Erythroblast (primary cell): ENCODE measurements at places on chromosomes 5 and 9.

- no peak for DNase-seq
Measured at GRCh38 chr9:14908295-14909180, 1.7 kb downstream of the FREM1 start.

DNA sequence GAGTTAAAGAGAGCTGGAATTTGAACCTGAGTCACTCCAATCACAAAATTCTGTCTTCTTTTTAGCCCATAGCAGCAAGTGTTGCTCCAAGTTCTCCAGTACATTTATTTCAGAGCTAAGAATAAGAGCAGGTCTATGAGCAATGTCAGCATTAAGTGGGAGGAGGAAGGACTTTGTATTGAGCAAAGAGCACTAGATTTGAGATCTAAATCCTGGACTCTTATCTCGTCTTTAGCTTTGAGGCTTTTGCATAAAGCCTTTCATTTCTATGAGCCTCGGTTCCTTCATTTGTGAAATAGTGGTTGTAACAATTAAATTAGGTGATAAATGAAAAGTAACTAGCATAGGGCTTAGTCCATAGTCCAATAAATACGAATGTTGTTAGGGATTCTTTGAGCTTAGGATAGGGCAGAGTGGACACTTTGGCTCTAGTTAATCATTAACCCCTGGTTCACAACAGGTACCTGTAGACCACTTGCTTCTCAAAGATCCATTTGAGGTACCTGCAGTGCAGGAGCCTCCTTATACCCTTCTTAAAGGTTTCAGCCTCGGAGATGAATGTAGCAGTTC, 464.1 kb upstream of the KLF4 start:
- no peak for DNase-seq

- no peak for DNase-seq
Measured at GRCh38 chr9:121353241-121354061, 16.6 kb downstream of the STOM start.

GRCh38 chr9:87855061-87855460, 27.6 kb upstream of the SPATA31E1 start:
- no peak for DNase-seq

DNA sequence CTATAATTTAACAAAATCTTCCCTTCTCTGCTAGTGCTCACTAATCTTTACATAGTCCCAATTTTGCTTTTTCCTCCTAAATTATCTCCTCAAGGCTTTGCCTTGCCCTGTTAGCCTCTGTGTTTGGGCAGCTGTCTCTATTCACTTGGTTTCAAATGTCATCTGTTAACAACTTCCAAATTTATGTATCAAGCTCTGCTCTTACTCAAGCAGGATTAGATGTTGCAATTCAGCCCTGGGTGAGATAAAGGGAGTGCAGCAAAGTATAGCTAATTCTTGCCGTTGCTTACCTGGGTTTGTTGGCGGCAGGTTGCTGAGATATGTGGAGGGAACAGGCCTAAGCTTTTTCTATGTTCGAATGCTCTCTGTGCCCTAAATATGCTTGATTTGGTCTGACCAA, 483.8 kb downstream of the DMAC1 start:
- no peak for DNase-seq

- DNase-seq: no peak
Measured at GRCh38 chr9:91062281-91062680, 260.7 kb downstream of the SYK start.

GRCh38 chr5:135709208-135709575, 125.3 kb upstream of the SLC25A48 start:
- no peak for DNase-seq

DNA sequence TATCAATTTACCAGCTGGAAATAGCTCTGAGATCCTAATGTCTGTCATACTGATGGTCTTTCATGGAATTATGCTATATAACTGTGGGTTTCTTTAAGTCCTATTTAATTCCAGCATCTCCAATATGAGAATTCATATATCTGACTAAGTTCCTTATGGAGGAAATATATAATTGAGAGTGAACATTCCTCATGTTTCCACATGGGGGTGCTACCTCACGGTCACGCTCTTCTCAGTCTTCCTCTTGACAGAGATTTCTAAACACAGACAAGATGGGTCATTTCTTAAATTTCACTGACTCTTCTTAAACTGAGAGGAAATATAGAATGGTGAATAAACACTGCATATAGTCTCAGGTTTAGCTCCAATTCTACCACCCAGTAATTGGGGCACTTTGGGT, 212.1 kb downstream of the SLF1 start:
- DNase-seq: peak; percentile 9

GRCh38 chr5:112957036-112957808, 19.4 kb upstream of the DCP2 start:
- no peak for DNase-seq

GRCh38 chr5:179777909-179778308, 15.9 kb upstream of the LTC4S start:
- DNase-seq: no peak

DNA sequence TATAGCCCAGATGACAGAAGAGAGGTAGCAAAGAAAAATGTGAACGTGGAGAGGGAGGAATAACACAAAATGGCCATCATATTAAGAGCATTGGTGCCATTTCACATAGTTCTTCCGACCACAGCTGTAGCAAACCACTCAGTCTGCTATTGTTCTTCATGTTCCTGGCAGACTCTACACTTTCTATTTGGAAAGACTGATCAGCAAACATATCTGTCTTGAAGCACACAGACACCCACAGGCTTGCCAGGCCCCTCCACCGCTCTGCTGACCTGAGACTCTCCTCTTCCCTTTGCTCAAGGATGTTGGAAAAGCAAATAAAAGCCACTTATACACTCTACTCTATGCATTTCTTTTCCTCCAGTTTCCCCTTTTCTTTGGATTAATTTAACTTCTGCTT, 298.0 kb downstream of the FBXL7 start:
- no peak for DNase-seq

DNA sequence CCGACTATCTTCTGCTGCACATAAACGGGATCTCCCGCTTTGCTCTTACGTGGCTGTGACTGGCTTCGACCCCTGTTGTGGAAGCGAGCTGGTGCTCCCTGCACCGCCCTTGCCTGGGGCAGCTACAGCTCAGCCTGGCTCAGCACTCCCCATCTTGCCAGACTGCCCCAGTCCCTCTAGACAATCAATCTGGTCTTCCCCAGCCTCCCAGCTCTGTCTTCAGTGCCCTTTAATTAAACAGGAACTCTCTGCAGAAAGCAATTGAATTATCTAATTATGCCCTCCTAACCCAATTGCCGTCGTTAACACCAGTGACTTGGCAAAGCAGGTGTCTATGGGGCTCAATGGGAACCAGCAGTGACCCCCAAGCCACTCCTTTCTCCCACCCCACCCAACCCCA, 18.9 kb upstream of the NTNG2 start:
- DNase-seq: no peak

DNA sequence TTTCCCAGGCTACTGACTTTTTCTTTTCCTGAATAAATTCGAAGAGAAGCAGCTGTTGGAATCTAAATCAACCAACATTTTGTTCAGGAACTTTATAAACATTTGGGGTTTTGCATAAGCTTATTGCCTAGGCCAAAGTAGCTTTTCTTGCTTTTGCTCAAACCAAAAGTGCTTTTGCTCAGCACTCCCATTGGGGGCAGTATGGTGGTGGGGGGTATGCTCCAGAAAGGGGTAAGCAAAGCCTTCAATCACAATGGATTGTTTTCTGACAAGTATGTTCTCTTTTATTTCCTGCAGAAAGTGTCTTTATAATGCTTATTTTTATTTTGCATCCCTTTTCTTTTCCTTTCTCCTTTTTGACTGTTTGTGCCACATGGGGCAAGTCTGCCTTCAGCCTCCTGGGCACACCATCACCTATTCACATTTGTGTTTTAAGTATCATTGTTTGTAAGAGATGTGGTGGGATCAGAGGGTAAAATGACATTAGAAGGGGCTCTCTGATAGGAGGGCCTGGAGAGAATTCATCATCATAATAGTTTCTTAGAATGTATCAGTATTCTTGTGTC, 86.0 kb downstream of the PRDM6 start:
- no peak for DNase-seq

- DNase-seq: no peak
Measured at GRCh38 chr5:155250596-155250995, 237.0 kb downstream of the KIF4B start.

- no peak for DNase-seq
Measured at GRCh38 chr9:124441291-124441690, 9.0 kb upstream of the ADGRD2 start.

DNA sequence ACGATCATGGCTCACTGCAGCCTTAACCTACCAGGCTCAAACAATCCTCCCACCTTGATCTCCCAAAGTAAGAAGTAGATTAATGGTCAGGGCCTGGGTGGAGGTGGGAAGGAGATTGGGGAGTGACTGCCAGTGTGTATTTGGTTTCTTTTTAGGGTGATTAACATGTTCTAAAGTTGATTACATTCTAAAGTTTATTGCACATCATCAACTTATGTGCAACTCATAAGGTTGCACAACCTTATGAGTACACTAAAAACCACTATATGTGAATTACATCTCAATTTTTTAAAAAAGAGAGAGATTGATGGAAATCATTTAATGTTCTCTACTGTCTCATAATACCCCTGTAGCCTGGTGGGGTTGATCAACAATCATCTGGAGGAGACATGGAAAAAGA, 218.1 kb downstream of the AOPEP start:
- DNase-seq: no peak

DNA sequence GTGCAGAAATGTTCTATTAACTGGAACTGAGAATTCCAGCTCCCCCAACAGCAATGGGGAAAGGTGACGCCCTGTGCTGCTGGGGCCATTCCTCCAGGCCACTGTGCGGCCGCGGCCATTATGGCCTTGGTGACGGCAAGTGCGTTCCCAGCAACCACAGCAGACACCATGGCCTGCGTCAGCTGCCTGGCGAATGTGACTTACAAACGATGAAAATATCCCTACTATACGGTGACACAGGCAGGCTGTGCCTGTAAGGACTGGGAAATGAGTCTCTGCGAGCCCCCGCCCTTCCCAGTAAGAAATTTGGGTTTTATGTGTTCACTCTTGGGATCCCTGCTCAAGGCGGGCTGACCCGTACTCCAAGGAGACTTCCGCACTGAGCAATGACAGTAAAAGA, 20.6 kb downstream of the CLPTM1L start:
- no peak for DNase-seq

DNA sequence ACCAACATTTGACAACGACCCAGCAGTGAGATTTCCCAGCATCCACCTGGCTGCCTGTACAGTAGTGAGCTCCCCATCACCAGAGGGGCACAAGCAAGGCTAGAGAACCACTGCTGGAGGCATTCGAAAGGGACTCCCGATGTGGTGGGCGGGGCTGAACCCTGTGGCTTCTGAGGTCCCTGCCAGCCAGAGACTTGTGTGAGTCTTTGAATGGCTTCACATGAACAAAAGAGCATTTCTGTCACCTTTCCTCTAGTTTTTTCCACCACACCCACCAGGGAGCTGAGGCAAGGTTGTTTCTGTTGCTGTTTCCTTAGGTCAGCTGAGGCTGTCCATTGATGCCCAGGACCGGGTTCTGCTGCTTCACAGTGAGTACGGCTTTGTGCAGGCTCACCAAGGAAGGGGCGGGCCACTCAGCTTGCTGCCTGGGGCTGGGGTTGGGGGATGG, 15.7 kb downstream of the RGS3 start:
- DNase-seq: no peak

- no peak for DNase-seq
Measured at GRCh38 chr5:81214848-81215247, 18.3 kb upstream of the CKMT2 start.

- DNase-seq: no peak
Measured at GRCh38 chr9:91071184-91071990, 269.8 kb downstream of the SYK start.

DNA sequence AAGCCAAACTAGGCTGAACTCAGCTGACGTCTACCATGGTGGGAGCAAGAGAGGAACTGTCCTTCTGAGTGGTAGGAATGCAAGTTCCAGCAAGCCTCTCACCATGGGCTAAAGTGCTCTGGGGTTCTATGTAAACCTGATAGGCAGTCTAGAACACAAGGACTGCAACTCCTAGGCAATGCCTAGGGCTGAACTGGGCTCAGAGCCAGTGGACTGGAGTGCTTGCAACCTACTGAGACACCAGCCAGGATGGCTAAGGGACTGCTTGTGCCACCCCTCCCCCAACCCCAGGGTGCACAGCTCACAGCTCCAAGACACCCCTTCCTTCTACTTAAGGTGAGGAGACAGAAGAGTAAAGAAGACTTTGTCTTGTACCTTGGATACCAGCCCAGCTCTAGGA, 12.1 kb upstream of the RCL1 start:
- DNase-seq: no peak

DNA sequence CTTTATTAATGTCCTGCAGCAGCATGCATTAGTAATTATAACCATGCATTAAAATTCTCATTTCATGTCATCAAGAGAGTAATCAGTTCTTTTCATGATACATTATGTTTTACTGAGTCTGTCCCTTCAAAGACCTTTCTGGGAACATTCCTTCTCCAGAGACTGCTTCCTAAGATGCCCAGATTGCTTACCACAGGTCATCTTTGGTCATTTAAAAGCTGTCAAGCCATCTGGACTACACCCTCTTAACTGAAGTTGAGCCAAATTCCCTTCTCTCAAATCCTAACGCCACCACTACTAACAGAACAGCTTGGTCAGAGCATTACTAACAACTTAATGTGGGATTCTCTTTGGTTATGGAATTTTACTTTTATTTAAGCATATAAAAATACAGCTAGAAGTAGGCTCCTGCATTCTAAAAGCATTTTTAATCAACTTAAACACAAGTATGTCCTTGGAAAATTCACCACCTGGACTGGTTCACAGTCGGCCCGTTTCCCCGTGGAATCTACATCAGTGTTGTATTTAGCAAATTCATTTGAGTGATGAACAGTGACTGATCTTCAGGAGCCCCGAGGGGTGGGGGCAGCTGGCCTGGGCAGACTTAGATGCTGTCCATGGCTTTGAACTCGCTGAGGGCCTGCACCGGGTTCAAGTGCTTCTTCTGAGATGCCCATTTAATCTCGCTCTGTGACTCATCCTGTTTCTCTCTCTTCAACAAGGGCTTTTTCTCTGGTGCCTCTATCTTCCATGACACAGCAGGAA, 92.8 kb upstream of the CCDC112 start:
- DNase-seq: peak; percentile 28

GRCh38 chr5:169697511-169697890, 60.4 kb downstream of the DOCK2 start:
- no peak for DNase-seq

- DNase-seq: no peak
Measured at GRCh38 chr9:68953771-68954170, 60.1 kb downstream of the PRKACG start.

GRCh38 chr9:84818791-84819190, 149.3 kb downstream of the NTRK2 start:
- no peak for DNase-seq
